ENCODE measurements at places on chromosomes 2 and 18. TPM values are rescaled to one million over a fixed set of nuclear protein-coding genes. Genes with fewer than 3 reads are reported as not detected.

Gene ANKZF1
- 55.6 TPM for total RNA-seq

- H3K4me3 ChIP-seq = no peak overlapping the region
- DNase-seq = no peak
- no peaks in the 10 kb centered on the region for H3K36me3 ChIP-seq
- H3K4me1 ChIP-seq = no peaks in the 10 kb centered on the region
- no peak overlapping the region for H3K27ac ChIP-seq
These were observed 165.8 kb upstream of the EPB41L3 start for GRCh38 chr18:5709476-5710095.

DNA sequence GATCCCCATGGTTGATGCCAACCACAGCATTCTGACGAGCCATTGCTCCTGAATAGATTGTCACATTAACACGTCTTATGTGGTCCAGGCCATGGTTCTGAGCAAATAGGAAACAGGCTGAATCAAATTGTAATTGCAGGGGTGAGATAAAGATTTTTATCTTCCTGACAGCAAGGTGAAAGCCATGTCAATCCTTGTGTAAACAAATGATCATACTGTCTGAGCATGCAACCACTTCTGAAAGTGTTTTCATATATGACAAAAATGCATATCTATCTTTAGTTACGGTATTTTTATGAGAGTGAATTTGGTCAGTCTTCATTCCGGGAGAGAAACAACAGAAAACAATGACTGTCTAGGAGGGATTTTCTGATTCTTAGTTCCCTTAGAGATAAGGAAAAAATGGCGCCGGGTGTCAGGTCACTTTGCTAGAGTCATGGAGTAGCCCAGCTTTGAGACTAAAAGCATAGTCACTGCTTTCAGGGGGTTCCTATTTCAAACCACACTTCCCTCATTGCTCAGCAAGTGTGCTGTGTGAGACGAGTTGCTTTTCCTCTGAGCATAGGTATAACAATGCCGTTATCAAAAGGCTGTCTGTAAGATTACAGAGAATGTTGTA lies 958.9 kb downstream of the DCDC2C start:
- peak overlapping the region; percentile 48 for H3K27ac ChIP-seq
- peaks cover 48% of the 10 kb centered on the region for H3K4me1 ChIP-seq
- H3K4me3 ChIP-seq = no peak overlapping the region
- no peaks in the 10 kb centered on the region for H3K36me3 ChIP-seq

DNA sequence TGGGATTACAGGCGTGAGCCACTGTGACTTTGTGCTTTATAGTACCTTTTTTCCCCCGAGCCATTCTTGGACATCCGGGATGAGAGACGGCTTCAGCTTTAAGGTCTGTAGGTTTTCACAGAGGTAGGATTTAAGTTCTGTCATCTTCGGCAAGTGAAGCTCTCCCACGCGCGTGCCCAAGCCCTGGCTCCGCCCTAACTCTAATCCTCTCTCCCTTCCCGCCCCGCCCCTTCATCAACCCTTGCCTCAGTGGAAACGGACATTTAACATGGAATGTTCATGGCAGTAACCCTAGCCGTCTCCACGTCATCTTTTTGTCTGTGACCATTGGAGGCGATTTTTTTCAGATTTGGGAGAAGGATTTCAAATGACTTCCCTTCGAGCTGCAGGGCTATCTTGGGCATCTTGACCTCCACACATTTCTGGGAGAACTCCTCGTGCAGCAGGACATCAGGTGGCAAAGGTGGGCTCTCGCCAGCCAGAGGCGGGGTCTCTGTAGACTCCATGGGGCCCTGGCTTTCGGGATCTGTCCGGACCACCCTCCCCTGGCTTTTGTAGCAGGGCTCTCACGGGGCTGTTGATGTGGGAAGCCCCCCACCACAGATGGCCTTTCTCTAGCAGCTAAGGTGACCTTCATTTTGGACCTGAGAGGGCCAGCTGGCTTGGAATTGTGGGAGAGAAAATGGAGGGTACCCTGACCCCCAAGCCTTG lies 6.8 kb downstream of the COLEC11 start:
- no peaks in the 10 kb centered on the region for H3K4me1 ChIP-seq
- H3K27ac ChIP-seq = no peak overlapping the region
- H3K27me3 ChIP-seq = peaks cover 3% of the 10 kb centered on the region
- no peaks in the 10 kb centered on the region for H3K36me3 ChIP-seq
- no peak overlapping the region for H3K4me3 ChIP-seq

Gene LHCGR
- total RNA-seq = not detected

DNA sequence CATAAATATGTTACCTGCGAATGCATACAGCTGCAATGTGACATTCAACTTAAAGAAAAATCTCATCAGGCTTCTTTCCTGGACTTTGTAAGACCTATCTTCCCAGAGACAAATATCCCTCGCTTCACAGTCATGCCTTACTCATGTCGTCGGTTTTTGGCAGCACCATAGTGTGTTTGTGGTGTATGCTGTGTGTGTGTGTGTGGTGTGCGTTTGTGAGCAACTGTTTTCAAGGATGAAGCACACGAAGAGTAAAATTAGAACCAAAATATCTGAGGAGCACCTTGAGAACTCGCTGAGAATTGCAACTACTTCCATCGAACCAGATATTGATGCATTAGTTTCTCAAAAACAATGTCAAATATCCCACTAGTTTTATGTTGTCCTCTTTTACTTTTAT lies 56.9 kb downstream of the ASB1 start:
- no peak for DNase-seq
- H3K27ac ChIP-seq = no peak overlapping the region
- no peak overlapping the region for H3K4me3 ChIP-seq
- H3K4me1 ChIP-seq = no peaks in the 10 kb centered on the region

Data from osteocyte (in vitro differentiated cells).